ENCODE measurements at places on chromosomes 5 and 9. TPM values are rescaled to one million over a fixed set of nuclear protein-coding genes. Genes with fewer than 3 reads are reported as not detected.

Gene C5orf58
- not detected for total RNA-seq

Gene DDX4
- not detected for total RNA-seq

Gene SLC36A2
- total RNA-seq, result not detected

Gene C9
- total RNA-seq, result not detected

Gene TSTD2
- total RNA-seq, result 15.1 TPM

Gene C9orf153
- total RNA-seq, result not detected

Gene IL31RA
- total RNA-seq, result 0.43 TPM

Gene FOXD4L5
- total RNA-seq, result under 0.01 TPM

Gene PCDHA11
- total RNA-seq, result under 0.01 TPM

Gene F12
- 0.43 TPM for total RNA-seq

Gene SAXO1
- total RNA-seq, result not detected

Gene JADE2
- 29.3 TPM for total RNA-seq

Gene IL3
- not detected for total RNA-seq

Gene DMRT2
- total RNA-seq, result not detected

Gene SLC36A3
- total RNA-seq, result not detected

Gene GFI1B
- total RNA-seq, result 0.32 TPM

Gene RAB3C
- not detected for total RNA-seq

Gene PCDHGA5
- 1.9 TPM for total RNA-seq

Gene ANKRD33B
- 1.6 TPM for total RNA-seq

Gene CCIN
- 0.43 TPM for total RNA-seq

Gene SLIT3
- 0.64 TPM for total RNA-seq

Gene CAMK2A
- total RNA-seq, result 1.3 TPM

Gene MEGF9
- 5.5 TPM for total RNA-seq

Gene ABLIM3
- 32.8 TPM for total RNA-seq

Gene SHISAL2B
- total RNA-seq, result not detected

Gene HTR4
- total RNA-seq, result not detected

Gene DDX31
- total RNA-seq, result 13.9 TPM

Gene C5orf52
- not detected for total RNA-seq

Gene PCDHA5
- total RNA-seq, result under 0.01 TPM

Gene PCDHB1
- not detected for total RNA-seq

Gene GFPT2
- total RNA-seq, result 28.9 TPM

Gene LAMC3
- total RNA-seq, result 0.43 TPM

All from fibroblast of villous mesenchyme (primary cell).